ENCODE measurements at places on chromosomes 7 and 10.
A peak's percentile ranks its signal among the peaks of the same experiment; 100 is the strongest.

DNA sequence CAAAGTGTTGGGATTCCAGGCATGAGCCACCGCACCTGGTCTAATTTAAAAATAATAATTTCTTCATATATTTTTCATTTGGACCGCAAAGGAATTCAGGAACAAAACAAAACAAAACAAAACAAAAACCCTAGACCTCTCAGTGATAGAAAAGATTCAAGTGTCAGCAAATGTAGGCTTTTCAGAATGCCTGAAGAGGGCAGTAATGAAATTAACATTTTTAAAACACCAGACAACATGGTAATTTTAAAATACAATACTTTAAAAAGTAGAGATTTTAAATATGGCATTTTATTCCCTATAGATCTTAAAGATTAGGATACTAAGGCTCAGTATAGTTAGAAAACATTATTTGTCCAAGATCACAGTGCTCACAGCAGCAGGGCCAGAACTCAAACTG is 36.6 kb downstream of the DNMBP start:
- H3K36me3 ChIP-seq, result no peaks in the 10 kb centered on the region
- H3K27me3 ChIP-seq, result no peaks in the 10 kb centered on the region
- no peaks in the 10 kb centered on the region for H3K4me1 ChIP-seq
- no peak for DNase-seq

GRCh38 chr10:96317067-96317833 is 13.0 kb downstream of the DNTT start:
- H3K4me1 ChIP-seq, result no peaks in the 10 kb centered on the region
- H3K4me3 ChIP-seq, result no peak overlapping the region
- H3K27me3 ChIP-seq, result no peaks in the 10 kb centered on the region
- no peaks in the 10 kb centered on the region for H3K36me3 ChIP-seq

- H3K27ac ChIP-seq, result peak overlapping the region; percentile 79
- peak; percentile 45 for DNase-seq
- H3K27me3 ChIP-seq, result no peaks in the 10 kb centered on the region
- H3K36me3 ChIP-seq, result peaks cover 4% of the 10 kb centered on the region
- H3K4me1 ChIP-seq, result peaks cover 96% of the 10 kb centered on the region
Measured at GRCh38 chr10:14562218-14563075, 212.2 kb downstream of the FAM107B start.

DNA sequence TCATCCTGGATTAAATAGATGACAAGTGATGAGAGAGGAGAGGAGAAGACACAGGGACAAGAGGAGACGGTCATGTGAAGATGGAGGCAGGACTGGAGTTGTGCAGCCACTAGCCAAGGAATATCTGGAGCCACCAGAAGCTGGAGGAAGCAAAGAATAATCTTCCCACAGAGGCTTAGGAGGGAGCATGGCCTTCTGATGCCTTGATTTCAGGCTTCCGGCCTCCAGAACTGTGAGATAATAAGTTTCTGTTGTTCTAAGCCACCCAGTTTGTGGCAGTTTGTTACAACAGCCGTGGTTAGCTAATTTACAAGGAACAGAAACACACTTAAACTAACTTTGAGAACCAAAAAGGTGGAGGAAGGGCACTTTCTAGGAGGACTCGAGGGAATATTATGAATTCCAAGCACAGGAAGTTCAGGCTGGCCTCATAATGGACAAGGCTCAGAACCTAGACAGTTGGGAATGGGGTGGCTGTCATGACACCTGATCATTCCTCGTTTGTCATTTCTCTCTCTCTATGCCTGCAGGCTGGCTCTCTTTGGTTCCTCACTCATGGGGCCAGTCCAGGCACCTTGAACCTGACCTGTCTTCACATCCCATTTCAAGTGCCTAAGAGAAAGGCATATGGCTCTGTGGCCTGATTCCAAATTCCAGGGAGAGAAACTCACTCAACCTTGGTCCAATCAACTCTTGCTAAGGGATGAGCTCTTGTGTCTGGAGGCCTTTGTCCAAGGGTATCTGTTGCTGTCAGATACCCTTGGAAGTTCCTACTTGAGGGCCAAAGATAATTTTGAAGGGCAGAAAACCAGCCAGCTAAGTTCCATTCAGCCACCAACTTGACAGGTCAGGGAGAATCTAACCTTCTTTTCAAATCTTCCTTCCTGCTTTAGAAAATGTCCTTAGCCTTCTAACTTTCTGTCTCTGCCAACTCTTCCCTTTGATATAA is 33.5 kb upstream of the PDZD8 start:
- DNase-seq, result no peak
- no peak overlapping the region for H3K27ac ChIP-seq
- H3K4me1 ChIP-seq, result no peaks in the 10 kb centered on the region
- no peaks in the 10 kb centered on the region for H3K36me3 ChIP-seq
- H3K4me3 ChIP-seq, result no peak overlapping the region
- H3K27me3 ChIP-seq, result peaks cover 5% of the 10 kb centered on the region

DNA sequence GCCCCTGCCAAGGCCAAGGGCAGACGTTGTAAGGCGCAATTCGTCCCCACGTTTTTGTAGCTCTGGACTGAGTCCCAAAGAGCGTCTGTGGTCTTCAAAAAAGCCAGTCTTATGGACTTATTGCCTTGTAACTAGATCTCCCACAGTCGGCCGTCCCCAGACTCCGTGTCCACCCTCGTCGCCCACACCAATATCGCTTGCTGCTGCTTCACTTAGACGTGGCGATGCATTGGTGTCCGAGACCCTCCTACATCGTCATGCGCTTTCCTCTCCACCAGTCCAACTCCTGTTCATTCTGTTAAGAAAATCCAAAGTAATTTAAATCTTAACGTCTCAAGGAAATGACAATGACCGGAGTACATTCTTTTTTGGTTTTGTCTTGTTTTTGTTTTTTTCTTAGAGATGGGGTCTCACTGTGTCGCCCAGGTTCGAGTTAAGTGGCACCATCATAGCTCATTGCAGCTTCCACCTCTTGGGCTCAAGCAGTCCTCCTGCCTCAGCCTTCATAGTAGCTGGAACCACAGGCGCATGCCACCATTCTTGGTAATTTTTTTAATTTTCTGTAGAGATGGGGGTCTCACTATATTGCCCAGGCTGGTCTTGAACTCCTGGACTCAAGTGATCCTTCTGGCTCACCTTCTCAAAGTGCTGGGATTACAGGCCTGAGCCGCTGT is 851 bp downstream of the KIFBP start:
- DNase-seq, result no peak
- peak overlapping the region; percentile 71 for H3K27ac ChIP-seq

DNA sequence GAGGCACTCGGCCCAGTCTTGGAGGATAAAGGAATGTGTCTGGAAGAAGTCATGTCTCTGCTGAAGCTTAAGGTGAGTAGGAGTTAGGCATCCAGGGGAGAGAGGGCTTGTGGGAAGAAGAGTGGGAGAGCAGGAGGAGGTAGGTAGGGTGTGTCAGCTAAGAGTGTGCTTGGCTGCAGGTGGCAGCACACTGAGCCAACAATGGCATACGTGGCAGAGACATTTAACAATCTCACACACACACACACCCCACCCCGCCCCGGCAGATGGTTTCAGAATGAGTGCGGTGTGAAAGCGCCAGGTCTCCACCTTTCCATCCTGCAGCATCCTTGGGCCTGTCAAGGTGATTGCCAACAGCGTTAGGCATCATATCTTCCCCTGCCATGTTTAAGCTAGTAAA is 11.2 kb upstream of the ARPC1A start:
- H3K4me1 ChIP-seq, result peaks cover 6% of the 10 kb centered on the region
- H3K27ac ChIP-seq, result no peak overlapping the region
- no peaks in the 10 kb centered on the region for H3K36me3 ChIP-seq
- no peak for DNase-seq

GRCh38 chr10:112052166-112052565 is 131.4 kb downstream of the GPAM start:
- no peak overlapping the region for H3K4me3 ChIP-seq
- H3K27ac ChIP-seq, result no peak overlapping the region
- no peaks in the 10 kb centered on the region for H3K27me3 ChIP-seq
- no peaks in the 10 kb centered on the region for H3K4me1 ChIP-seq
- H3K36me3 ChIP-seq, result no peaks in the 10 kb centered on the region

GRCh38 chr7:44396931-44397545 is 71.6 kb upstream of the CAMK2B start:
- no peak overlapping the region for H3K4me3 ChIP-seq
- no peak overlapping the region for H3K27ac ChIP-seq
- H3K27me3 ChIP-seq, result no peaks in the 10 kb centered on the region
- DNase-seq, result no peak

GRCh38 chr7:16412274-16413254 is 8.8 kb downstream of the CRPPA start:
- no peak overlapping the region for H3K4me3 ChIP-seq
- no peaks in the 10 kb centered on the region for H3K27me3 ChIP-seq
- no peak for DNase-seq
- no peaks in the 10 kb centered on the region for H3K36me3 ChIP-seq
- H3K4me1 ChIP-seq, result no peaks in the 10 kb centered on the region

- DNase-seq, result no peak
- H3K27me3 ChIP-seq, result no peaks in the 10 kb centered on the region
- H3K4me3 ChIP-seq, result no peak overlapping the region
- no peaks in the 10 kb centered on the region for H3K4me1 ChIP-seq
- no peaks in the 10 kb centered on the region for H3K36me3 ChIP-seq
- H3K27ac ChIP-seq, result no peak overlapping the region
Measured at GRCh38 chr7:78296644-78297371, 498.2 kb downstream of the PHTF2 start.

GRCh38 chr7:142915315-142915714 is 18.2 kb downstream of the TRPV5 start:
- H3K36me3 ChIP-seq, result no peaks in the 10 kb centered on the region
- no peaks in the 10 kb centered on the region for H3K4me1 ChIP-seq
- H3K27me3 ChIP-seq, result no peaks in the 10 kb centered on the region
- no peak overlapping the region for H3K4me3 ChIP-seq

GRCh38 chr7:73742753-73743641 is 4.4 kb upstream of the ABHD11 start:
- H3K4me1 ChIP-seq, result peaks cover 6% of the 10 kb centered on the region
- no peak for DNase-seq
- H3K4me3 ChIP-seq, result no peak overlapping the region
- no peaks in the 10 kb centered on the region for H3K36me3 ChIP-seq
- no peaks in the 10 kb centered on the region for H3K27me3 ChIP-seq
- no peak overlapping the region for H3K27ac ChIP-seq

- no peaks in the 10 kb centered on the region for H3K27me3 ChIP-seq
- no peak for DNase-seq
- no peak overlapping the region for H3K4me3 ChIP-seq
- no peaks in the 10 kb centered on the region for H3K36me3 ChIP-seq
Measured at GRCh38 chr7:26646336-26647048, 217.9 kb downstream of the SKAP2 start.

DNA sequence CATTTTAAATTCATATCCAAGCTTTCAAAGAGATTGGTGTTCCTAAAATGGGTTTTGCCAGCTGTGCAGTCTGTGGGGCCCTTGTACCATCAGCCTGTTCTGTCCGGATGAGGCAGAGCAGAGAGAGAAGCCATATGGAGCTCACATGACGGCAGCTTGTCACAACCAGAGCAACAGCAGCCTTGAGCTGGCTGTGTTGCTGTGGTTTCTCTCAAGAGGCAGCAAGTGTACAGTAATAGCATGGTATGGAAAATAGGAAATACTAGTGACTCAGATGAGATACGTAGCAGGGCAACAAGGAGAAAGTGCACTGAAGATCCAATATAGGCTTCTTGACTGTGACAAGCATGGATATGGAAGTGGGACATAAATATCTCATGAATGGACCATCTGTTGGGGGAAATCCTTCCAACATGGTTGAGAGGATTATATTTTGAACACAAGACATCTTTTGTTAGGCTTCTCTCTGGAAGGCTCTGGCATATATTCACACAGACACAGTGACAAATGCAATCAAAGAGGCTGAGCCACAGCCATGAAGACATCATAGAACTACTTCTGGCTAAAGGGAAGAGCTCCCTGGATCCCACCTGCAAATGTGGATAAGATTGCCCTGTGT is 251.0 kb upstream of the TAC1 start:
- H3K4me1 ChIP-seq, result no peaks in the 10 kb centered on the region
- no peak overlapping the region for H3K27ac ChIP-seq
- H3K36me3 ChIP-seq, result no peaks in the 10 kb centered on the region
- H3K4me3 ChIP-seq, result no peak overlapping the region

- no peak overlapping the region for H3K4me3 ChIP-seq
- no peaks in the 10 kb centered on the region for H3K36me3 ChIP-seq
- no peak overlapping the region for H3K27ac ChIP-seq
- H3K27me3 ChIP-seq, result no peaks in the 10 kb centered on the region
Measured at GRCh38 chr7:123208793-123209192, 9.0 kb upstream of the SLC13A1 start.

DNA sequence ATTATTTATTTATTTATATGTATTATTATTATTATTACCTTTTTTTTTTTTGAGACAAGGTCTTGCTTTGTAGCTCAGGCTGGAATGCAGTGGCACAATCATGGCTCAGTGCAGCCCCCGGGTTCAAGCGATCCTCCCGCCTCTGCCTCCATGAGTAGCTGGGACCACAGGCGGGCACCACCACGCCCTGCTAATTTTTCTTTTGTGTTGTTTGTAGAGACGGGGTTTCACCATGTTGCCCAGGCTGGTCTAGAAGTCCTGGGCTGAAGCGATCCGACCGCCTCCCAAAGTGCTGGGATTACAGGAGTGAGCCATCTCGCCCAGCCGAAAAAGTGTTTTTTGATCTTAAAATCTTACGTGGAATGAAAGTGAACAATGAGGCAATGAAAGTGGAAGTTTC is 79.4 kb upstream of the C1GALT1 start:
- H3K4me3 ChIP-seq, result no peak overlapping the region
- H3K36me3 ChIP-seq, result no peaks in the 10 kb centered on the region
- peaks cover 15% of the 10 kb centered on the region for H3K4me1 ChIP-seq
- no peak overlapping the region for H3K27ac ChIP-seq
